Esophagus squamous epithelium (tissue), 5 donors: ENCODE measurements at places on chromosomes 4 and X.

DNA sequence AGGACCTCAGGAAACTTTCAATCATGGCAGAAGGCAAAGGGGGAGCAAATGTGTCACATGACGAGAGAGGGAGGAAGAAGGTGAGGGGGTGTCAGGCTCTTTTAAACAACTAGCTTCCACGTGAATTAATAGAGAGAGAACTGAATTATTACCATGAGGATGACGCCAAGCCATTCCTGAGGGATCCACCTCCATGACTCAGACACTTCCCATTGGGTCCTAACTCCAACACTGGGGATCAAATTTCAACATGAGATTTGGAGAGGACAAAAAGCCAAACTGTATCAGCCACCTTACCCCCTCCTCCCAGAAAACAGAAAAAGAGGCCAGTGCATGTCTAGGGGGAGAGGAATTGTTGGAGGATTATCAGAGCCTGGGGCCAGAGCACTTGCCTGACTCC, 40.4 kb upstream of the LAS1L start:
- DNase-seq: no peak

- DNase-seq: no peak
Measured at GRCh38 chr4:151993521-151993920, 232.7 kb upstream of the GATB start.

DNA sequence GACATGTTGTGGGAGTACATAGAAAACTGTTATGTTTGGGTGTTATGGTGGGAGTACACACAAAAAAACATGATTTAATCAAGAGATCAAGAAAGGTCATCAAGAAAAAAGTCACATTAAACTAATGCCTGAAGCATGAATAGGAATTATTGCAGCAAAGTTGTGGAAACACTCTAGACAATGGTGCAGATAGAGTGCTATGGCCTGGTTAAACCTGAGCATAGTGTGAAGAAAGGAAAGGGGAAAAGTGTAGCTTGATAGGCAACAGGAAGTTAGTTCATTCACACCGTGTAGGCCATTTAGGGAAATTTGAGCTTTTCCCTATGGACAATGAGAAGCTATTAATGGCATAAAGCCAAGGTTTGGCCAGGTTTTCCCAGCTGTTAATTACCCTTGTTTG, 162.1 kb upstream of the EMCN start:
- no peak for DNase-seq

GRCh38 chrX:108341947-108342346, 96.3 kb downstream of the COL4A6 start:
- DNase-seq: no peak

DNA sequence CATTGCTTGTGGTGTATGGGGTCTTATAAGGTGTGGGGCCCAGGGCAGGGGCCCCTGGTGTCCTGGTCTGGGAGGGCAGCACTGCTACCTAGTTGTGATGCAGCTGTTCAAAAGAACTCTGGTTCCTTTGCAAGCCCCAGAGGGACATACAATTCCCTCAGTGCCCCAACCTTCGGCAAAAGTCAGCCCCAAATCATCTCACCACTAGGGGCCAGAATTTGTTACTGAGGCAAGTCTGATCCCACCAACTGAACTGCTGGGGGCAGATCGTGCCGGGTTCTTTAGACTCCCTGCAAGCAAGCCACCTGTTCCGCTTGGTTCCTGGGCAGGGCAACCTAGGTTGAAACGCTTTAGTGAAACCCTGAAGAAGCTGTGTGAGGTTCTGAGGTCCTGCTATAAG, 180.1 kb upstream of the S100G start:
- no peak for DNase-seq

DNA sequence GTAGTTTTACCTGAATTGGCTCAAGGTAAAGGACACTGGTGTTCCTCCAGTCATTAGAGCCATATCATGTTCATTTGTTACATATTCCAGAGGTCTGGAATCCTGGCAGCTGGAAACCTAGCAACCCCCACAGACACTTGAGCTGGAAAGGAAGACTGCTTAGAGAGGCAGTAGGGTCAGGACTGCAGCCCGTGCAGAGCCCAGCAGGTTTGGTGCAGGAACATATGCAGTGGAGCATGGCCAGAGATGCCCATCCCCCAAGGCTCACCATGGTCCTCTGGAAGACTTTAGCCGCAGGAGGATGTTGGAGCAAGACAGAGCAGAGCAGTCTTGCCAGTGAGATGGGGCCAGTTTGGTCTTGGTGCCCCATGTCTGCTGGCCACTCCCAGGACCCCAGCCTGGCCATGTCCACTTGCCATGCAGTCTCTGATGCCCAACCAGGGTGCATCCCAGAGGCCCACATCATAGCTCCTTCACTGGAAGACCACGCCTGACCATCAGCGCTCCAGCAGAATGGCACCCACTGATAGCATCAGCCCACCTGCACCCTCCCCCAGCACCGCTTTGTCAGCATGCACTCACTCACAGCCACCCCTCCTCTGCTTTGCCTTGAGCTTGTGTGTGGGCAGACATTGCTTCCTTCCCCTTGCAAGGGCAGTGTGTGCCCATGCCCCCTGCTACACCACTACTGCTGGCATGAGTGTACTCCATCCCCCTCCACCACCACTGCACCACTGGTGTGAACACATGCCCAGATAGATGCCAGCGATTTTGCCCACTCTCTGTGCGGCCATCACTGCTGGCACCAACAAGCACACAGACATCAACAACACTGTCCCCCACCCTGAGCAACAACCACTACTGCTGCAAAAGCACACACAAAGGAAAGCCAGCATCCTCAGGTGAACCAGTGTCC, 190.3 kb upstream of the SPOCK3 start:
- no peak for DNase-seq

- DNase-seq: no peak
Measured at GRCh38 chrX:149461746-149462145, 43.4 kb downstream of the IDS start.

DNA sequence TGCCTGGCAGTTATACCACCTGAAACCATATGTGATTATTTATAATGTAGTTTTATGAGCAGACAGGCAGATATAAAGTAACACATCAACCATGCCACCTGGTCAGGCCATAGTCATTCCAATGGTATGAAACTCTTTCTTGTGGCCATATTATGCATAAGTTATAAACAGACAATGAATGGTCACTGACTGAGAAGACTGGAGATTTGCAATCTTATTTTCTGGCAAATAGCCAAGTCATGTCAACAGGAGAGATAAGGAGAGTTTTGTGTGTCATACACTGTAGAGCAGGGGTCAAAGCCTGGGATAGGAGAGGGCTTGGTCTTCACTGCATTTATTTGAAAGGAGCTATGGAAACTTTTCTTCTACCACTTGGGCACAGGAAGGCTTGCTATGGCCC, 29.5 kb downstream of the SORBS2 start:
- no peak for DNase-seq

- no peak for DNase-seq
Measured at GRCh38 chr4:1752284-1753041, 31.1 kb downstream of the TACC3 start.

GRCh38 chrX:133005042-133005441, 46.6 kb upstream of the HS6ST2 start:
- DNase-seq: no peak

GRCh38 chrX:120358737-120359456, 3.0 kb upstream of the ATP1B4 start:
- no peak for DNase-seq

GRCh38 chr4:94909645-94910044, 151.9 kb downstream of the BMPR1B start:
- no peak for DNase-seq

DNA sequence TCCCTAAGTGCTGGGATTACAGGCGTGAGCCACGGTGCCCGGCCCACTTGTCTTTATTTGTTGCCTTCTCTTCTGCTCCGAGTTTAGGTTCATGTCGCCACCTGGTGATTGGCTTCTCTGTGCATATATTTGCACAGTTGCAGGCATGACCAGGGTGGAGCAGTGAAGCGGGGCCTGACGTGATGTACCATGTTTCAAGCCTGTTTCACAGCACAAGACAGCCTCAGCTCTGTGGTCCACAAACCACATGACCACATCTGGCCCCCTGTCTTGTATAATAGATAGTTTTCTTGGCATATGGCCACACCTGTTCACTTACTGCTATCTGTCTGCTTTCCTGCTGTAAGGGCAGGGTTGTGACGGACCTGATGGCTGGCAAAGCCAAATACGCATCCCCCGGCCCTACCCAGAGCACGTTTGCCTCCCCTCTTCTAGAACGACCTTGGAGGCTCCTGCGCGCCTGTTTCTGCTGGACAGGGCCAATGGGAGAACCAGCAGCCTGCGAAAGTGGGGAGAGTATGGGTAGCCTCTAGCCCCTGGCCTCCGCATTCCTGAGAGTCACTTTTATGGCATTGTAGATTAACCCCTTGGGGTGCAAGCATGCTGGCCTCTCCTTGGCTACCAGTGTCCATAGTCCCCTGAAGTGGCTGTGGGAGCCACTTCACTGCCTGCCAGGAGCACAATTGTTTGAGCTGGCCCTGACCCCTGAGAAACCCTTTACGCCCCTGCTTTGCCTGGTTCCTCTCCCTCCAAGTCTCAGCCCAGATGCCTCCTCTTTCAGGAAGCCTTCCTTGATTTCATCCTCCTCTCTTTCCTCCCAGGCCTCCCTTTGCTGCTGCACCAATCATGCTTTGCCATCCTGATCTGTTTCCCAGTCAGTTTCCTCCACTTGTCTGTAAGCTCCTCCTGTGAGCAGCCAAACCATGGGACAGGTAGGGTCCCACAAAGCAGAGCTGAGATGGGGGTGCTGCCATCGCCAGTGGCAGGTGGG, 6.0 kb upstream of the SH3TC1 start:
- DNase-seq: no peak

DNA sequence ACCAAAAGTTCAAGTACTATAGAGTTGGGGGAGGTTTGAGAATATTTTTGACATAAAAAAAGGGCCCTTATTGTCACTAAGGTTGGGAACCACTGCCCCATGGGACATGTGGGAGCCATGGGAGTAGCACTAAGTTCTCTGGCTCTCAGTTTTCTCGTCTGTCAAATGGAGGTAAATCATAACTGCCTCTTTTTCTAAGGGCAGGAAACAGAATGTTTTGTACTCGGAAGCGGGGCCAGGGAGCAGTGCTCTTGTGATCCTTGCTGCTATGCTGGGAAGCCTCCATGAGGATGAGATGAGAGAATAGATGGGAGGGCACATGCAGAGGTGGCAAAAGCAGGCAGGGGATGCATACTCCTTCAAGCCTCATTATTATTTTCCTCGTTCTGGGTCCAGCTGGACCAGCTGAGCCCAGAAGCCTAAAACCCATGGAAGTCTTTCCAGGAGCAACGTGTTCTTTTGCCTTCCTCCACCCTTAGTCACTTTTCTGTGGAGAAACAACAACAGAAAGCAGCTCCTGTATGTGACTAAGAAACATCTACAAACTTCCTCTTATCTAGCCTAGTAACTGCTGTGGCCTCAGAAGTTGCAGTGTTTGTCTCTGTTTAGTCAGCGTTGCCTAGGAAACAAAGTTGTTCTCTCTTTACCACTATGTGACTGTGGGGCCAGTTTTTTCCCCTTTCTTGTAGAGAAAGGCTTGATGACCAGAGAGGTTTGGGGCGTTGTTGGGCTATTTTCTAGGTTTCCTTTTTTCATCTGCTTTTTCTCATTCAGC, 64.8 kb downstream of the TSC22D3 start:
- DNase-seq: peak; percentile 13

DNA sequence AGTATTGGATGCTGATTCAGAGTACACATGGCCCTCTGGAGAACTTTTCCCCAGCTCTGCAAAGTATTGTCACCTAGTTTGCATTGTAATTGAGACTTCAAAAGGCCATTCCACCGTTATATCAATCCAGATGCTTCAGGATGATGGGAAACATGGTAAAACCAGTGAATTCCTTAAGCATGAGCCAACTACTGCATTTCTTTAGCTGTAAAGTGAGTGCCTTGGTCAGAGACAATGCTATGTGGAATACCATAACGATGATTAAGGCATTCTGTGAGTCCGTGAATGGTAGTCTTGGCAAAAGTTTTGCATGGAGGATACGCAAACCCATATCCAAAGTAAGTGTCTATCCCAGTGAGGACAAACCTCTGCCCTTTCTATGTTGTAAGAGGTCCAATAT, 355.2 kb downstream of the DCAF12L2 start:
- no peak for DNase-seq

DNA sequence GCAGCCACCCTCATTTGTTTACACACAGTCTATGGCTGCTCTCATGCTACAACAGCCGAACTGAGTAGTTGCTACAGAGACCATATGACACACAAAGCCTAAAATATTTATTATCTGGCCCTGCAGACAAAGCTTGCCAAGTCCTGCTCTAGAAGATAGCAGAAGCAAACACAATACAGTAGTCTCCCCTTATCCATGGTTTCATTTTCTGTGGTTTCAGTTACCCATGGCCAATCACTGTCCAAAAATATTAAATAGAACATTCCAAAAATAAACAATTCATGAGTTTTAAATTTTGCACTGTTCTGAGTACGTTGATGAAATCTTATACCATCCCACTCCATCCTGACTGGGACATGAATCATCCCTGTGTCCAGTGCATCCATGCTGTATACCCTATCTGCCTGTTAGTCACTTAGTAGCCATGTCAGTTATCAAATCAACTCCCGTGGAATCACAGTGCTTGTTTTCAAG, 40.2 kb upstream of the ZNF81 start:
- no peak for DNase-seq

GRCh38 chr4:14177987-14178386, 550.5 kb upstream of the BOD1L1 start:
- DNase-seq: no peak

DNA sequence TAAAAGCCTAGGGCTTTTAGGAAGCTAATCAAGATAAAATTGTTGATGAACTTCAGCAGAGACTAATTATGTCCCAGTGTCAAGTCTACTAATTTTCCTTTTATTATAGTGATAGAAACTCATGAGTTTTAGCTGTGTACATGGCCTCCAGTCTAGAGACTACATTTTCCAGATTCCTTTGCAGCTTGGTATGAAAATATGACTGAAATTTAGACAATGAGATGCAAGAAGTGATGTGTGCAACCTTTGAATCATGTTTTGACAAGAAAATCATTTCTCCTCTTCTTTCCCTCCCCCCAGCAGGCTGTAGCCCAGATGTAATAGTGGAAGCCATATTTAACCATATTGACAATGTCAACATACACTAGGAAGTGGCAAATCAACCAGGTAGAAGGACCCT, 30.3 kb upstream of the IL13RA2 start:
- DNase-seq: no peak

DNA sequence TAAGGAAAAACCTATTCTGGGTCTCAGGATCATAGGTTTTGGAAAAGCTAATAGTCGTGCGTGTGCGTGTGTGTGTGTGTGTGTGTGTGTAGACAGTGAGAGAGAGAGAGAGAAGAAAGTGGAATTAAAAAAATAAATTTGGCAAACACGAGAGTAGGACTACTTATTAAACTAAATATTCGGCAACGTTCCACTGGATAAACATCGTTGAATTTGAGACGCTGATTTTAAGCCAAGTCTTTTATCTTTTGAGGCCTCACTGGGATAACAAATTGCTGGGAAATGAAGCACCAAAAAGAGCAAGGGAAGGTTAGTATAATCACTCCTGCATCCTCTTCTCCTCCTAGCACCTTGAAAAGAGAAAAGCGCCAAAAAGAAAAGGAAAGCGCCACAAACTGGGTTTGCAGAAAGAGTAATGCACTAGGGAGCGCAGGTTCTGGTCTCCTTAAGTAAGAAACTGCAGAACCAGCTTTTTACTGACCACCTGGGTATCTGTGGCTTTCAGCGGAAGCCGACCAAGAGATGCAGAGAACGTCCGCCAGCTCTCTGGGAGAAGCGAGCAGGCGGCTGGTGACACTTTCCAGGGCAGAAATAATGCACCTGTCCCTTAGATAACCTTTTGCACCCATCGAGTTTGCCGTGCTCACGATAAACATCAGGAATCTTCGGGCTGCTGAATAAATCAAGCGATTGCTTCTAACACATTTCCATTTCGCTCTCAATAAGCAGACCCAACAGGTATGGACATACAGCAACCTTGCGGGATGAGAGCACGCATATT, 3.4 kb downstream of the ATOH1 start:
- DNase-seq: no peak
